ENCODE measurements at places on chromosomes 2 and 18. TPM values are rescaled to one million over a fixed set of nuclear protein-coding genes. Genes with fewer than 3 reads are reported as not detected.

MROH2A gene
- total RNA-seq: not detected

TWIST2 gene
- total RNA-seq: not detected

DSC1 gene
- not detected for total RNA-seq

CBLN2 gene
- total RNA-seq: not detected

REL gene
- total RNA-seq: 10.2 TPM

SCN1A gene
- not detected for total RNA-seq

G6PC2 gene
- total RNA-seq: not detected

SERPINB11 gene
- total RNA-seq: not detected

ALKAL2 gene
- total RNA-seq: not detected

DCC gene
- total RNA-seq: not detected

DSG1 gene
- total RNA-seq: not detected

DNA sequence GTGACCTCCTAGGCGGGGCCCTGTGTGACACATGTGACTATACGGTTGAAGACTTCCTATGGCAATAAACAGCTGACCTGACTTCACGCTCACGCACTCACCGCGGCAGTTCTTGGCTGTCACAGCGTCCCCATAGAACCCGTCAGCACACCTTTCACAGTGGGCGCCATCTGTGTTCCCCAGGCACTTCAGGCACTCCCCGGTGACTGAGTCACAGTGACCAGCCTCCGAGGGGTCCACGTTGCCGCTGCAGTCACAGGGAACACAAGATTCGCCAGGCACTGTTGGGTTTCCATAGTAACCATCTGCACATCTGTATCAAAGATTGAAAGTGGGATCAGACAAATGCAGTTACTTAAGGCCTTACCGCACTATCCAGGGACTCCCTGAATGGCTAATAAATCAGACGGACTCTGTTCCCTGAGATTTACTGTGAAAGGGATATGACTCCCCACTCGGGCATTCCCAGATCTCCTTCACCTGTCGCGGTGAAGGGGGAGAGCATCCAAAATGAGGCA is 94.5 kb downstream of the LAMA1 start:
- H3K36me3 ChIP-seq: no peaks in the 10 kb centered on the region
- no peak for DNase-seq
- no peaks in the 10 kb centered on the region for H3K4me1 ChIP-seq
- no peak overlapping the region for H3K27ac ChIP-seq

- peaks cover 20% of the 10 kb centered on the region for H3K27me3 ChIP-seq
- no peak overlapping the region for H3K4me3 ChIP-seq
- no peak for DNase-seq
- no peaks in the 10 kb centered on the region for H3K36me3 ChIP-seq
- H3K27ac ChIP-seq: no peak overlapping the region
Measured at GRCh38 chr2:16612490-16612889, 53.1 kb downstream of the CYRIA start.

DNA sequence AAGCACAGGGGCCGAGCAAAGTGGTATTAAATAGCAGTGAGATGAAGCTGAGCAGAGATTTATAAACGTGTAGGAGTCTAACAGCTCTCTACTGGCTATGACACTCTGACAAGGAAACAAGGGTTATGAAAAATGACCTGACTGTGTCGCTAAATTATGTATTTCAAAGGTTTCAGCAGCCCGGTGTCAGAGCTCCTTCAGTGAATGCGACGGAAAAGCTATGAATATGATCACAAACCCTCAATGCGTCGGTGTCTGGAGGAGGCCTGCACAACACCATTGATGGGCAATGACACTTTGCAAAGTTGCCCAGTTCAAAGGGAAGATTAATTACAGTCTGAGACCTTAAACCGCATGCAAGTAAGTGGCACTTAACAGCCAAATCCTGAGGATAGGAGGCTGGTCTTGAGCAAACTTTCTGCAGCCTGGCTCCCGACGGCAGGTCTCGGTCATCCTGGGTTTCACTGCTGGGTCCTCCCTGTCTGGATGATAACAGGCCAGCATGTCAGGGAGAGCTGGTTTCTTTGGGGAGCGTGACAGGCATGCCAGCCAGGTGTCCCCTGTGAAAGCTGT is 615.1 kb upstream of the SALL3 start:
- no peaks in the 10 kb centered on the region for H3K4me1 ChIP-seq
- H3K4me3 ChIP-seq: no peak overlapping the region
- no peaks in the 10 kb centered on the region for H3K36me3 ChIP-seq
- no peak overlapping the region for H3K27ac ChIP-seq
- DNase-seq: no peak
- no peaks in the 10 kb centered on the region for H3K27me3 ChIP-seq

GRCh38 chr2:58769864-58770234 is 528.7 kb upstream of the FANCL start:
- no peaks in the 10 kb centered on the region for H3K36me3 ChIP-seq
- no peak overlapping the region for H3K4me3 ChIP-seq
- DNase-seq: no peak
- H3K27ac ChIP-seq: no peak overlapping the region

DNA sequence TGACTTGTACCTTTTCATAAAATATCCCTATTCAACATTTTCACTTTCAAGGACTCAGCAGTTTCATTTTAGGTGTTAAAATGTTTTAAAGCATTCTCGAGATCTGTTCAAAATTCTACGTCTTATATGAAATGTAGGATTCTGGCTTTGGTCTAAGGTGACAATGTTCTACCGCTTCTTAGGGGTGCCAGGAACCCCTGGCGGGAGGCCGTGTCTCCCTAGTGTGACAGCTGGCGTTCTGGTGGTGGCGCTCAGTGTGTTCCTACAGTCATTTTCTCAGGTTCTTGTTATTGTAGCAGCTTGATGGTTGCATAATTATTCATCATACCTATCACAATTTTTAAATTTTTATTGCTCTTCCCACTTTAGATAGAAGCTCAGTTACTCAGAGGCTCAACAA is 204.6 kb downstream of the AGAP1 start:
- no peaks in the 10 kb centered on the region for H3K36me3 ChIP-seq
- no peak overlapping the region for H3K4me3 ChIP-seq
- H3K27ac ChIP-seq: no peak overlapping the region
- DNase-seq: no peak
- H3K27me3 ChIP-seq: no peaks in the 10 kb centered on the region

DNA sequence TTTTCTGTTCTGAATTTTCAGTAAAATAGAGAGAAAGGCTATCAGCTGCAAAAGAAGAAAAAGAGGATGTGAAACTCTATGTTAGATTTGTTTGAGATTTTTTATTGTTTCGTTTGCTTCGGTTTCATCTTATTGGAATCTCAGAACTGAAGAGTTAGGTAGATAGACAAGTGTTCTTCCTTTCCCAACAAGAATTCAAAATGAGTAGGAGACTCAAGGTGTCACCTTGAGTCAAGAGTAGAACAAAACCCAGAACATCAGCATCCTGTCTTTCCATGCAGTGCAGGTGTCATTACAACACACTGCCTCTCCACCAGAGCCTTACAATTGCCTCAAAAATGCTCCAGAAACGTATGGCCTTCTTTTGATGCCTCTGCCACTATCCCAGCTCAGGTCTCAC is 21.1 kb downstream of the NBAS start:
- H3K27me3 ChIP-seq: no peaks in the 10 kb centered on the region
- no peak for DNase-seq
- H3K4me1 ChIP-seq: no peaks in the 10 kb centered on the region
- H3K27ac ChIP-seq: no peak overlapping the region
- no peak overlapping the region for H3K4me3 ChIP-seq

DNA sequence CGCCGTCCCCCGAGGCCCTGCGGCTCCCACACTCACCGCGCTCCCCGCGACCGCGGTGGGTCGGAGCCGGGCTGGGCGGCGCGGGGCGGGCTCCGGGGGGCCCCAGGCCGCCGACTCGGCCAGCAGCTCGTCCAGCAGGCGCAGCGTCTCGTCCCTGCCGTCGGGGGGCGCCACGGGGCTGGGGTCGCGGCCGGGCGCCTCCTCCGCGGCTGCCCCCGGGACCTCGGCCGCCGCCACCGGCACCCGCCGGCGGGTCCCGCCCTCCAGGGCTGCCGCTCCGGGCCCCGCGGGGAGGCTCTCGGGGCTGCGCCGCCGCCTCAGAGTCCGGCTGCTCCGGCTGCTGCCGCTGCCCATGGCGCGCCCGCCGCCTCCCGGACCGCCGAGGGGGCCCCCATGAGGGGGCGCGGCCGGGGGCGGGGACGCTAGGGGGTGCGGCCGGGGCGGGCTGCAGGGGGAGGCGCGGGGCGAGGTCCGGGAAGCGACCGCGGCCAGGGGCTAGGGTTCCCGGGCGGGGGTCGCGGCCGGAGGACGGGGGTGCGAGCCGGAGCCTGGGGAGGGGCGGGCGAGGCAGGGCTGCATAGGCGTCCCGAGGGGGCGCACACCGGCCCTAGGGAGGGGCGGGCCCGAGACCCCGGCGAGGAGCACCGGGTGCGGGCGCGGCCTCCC is at the start of gene CYS1:
CYS1 (minus strand) TSS at position 542 of the 666 bp plus-strand sequence; CDS start at position 354, 188 bp downstream.
- DNase-seq: no peak
- peaks cover 13% of the 10 kb centered on the region for H3K4me1 ChIP-seq
- H3K36me3 ChIP-seq: no peaks in the 10 kb centered on the region
- H3K27ac ChIP-seq: peak within 1 kb of the TSS; percentile 46

- no peaks in the 10 kb centered on the region for H3K27me3 ChIP-seq
- peaks cover 11% of the 10 kb centered on the region for H3K4me1 ChIP-seq
- H3K27ac ChIP-seq: no peak overlapping the region
- H3K4me3 ChIP-seq: no peak overlapping the region
Measured at GRCh38 chr2:218721934-218722333, 11.3 kb downstream of the TTLL4 start.

GRCh38 chr18:8835521-8835953 is 130.2 kb downstream of the MTCL1 start:
- H3K4me1 ChIP-seq: no peaks in the 10 kb centered on the region
- H3K27ac ChIP-seq: no peak overlapping the region
- H3K36me3 ChIP-seq: no peaks in the 10 kb centered on the region
- H3K4me3 ChIP-seq: no peak overlapping the region
- H3K27me3 ChIP-seq: no peaks in the 10 kb centered on the region

- no peak overlapping the region for H3K4me3 ChIP-seq
- H3K27me3 ChIP-seq: no peaks in the 10 kb centered on the region
- DNase-seq: no peak
- no peaks in the 10 kb centered on the region for H3K36me3 ChIP-seq
Measured at GRCh38 chr2:203732953-203733510, 26.6 kb downstream of the CD28 start.

GRCh38 chr18:45073556-45073955 is 392.9 kb downstream of the SETBP1 start:
- no peak overlapping the region for H3K4me3 ChIP-seq
- H3K27ac ChIP-seq: no peak overlapping the region
- H3K4me1 ChIP-seq: no peaks in the 10 kb centered on the region
- H3K27me3 ChIP-seq: no peaks in the 10 kb centered on the region
- DNase-seq: no peak

DNA sequence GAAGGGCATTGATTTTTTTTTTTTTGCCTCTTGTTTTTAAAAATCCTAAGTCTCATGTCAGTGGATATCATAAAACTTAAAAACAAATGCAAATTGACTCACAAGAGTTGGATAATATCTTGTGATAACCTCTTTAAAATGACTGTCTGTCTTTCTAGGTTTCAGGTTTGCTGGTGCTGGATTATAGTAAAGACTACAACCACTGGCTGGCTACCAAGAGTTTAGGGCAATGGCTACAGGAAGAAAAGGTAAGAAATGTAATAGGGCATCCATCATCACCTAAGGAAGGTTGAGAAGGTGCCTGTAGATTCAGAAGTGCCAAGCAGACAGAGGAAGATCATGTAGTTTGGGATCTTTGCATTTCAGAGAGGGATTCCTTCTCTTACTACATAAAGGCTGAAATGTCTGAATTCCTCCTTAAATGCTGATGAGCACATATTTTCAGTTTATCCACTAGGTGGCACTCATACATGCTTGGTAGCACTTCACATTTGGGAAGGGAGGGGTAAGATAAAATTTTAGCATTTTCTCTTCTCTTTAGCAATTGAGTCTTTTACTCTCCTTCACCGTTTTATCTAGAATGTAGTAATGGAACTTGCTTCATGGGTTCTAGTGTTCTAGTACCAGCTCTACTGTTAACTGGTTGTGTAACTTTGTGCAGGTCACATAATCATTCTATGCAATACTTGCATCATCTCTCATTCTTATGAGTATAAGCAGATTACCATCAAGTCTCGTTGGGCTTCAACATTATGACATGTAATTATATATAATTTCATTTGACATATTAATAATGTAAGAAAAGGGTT is 21.1 kb downstream of the CPS1 start:
- H3K27me3 ChIP-seq: no peaks in the 10 kb centered on the region
- no peak overlapping the region for H3K27ac ChIP-seq
- H3K36me3 ChIP-seq: no peaks in the 10 kb centered on the region

DNA sequence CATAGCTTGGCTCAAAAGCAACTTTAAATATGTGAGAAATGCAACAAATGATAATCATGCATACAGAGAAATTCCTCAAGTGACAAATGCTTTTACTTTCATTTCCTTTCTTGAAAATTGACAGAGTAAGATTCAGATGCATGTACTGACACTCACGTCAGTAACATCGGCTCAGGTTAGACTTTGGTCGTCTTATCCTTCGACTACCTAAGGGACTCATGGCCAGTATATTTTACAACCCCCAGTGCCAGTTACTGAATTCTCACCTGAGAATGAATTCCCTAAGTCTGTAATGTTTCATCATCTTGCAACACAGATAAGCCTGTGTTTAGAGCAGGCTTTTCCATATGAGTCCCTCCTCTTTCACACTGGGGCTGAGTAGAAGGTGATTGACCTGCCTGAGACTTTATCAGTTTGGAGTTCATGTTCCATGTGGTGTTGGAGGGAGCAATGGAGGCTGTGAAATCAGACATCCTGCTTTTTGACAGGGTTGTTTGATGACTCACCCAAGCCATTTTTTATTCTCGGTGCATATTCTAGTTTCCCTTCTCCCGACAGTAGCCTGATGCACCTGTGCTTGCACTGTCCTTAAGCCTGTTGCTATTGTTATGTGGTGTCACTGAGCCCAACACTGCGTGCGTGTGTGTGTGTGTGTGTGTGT is 30.5 kb upstream of the ATP8B1 start:
- H3K27me3 ChIP-seq: no peaks in the 10 kb centered on the region
- H3K36me3 ChIP-seq: no peaks in the 10 kb centered on the region
- no peak overlapping the region for H3K27ac ChIP-seq
- no peak for DNase-seq
- no peaks in the 10 kb centered on the region for H3K4me1 ChIP-seq

DNA sequence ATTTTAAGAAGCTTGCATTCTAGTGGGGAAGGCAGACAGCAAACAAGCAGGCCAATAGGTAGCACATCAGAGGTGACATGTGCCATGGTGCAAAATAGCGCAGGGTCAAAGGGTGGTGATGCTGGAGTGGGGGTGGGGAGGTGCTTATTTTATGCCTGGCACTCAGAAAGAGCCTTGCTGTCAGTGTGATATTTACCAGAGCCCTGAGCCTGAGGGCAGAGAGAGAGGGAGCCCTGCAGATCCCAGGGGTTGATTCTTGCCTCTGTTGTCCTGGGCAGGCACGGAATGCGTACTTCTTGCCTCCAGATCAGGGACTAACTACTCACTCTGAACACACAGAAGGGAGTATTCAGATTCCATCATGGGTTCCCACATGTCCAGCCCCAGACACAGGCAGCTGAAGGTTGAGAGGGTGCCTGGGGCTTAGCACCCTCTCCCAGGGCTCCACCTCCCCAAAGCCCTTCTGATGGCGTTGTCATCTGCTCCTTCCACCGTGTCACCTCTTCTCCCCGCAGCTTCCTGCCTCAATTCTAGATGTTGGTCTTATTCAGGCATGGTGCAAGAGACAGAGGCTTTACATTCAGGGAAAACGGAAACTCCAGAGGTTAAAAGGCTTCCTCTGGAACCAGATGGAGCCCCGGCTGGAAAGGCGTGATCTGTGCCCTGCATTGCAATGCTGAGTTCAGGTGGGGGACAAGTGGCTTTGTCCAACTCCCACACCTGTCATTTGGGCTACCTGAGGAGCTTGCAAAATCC is 252.3 kb downstream of the HAUS1 start:
- no peaks in the 10 kb centered on the region for H3K27me3 ChIP-seq
- H3K36me3 ChIP-seq: no peaks in the 10 kb centered on the region
- no peak for DNase-seq

GRCh38 chr18:21049306-21049705 is 62.3 kb downstream of the ROCK1 start:
- no peaks in the 10 kb centered on the region for H3K4me1 ChIP-seq
- no peaks in the 10 kb centered on the region for H3K27me3 ChIP-seq
